AG04449 (cell line): ENCODE measurements at places on chromosomes 6 and 20.

DNA sequence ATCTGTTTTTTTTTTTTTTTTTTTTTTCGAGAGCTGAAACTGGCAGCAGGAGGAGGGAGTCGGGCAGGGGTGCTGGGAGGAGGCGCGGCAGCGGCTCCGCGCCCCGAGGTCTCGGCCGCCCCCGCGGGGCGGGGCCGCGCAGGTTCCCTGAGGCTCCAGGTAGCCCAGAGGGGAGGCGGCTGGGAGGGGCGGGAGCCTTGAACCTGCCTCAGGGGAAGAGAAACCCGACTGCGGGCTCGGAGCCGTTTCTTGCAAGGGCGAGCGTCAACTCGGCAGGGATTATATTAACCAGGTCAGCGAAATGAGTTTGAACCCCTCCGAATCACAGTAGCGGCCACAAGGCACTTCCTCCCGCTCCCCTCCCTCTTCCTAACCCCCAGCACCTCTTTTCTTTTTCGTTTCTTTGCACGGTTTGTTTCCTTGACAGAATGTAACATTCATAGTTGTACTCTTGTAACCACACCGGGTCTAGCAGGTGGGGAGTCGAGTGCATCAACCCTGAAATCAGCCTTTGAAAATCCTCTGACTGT lies 2.0 kb downstream of the MYB start:
- DNase-seq = no peak

- no peak for DNase-seq
Measured at GRCh38 chr20:39968495-39968894, 720.5 kb downstream of the MAFB start.

- DNase-seq = no peak
Measured at GRCh38 chr20:21396599-21397340, 556 bp downstream of the NKX2-4 start.

GRCh38 chr6:27752038-27752885 lies 159.9 kb downstream of the OR2B2 start:
- no peak for DNase-seq

DNA sequence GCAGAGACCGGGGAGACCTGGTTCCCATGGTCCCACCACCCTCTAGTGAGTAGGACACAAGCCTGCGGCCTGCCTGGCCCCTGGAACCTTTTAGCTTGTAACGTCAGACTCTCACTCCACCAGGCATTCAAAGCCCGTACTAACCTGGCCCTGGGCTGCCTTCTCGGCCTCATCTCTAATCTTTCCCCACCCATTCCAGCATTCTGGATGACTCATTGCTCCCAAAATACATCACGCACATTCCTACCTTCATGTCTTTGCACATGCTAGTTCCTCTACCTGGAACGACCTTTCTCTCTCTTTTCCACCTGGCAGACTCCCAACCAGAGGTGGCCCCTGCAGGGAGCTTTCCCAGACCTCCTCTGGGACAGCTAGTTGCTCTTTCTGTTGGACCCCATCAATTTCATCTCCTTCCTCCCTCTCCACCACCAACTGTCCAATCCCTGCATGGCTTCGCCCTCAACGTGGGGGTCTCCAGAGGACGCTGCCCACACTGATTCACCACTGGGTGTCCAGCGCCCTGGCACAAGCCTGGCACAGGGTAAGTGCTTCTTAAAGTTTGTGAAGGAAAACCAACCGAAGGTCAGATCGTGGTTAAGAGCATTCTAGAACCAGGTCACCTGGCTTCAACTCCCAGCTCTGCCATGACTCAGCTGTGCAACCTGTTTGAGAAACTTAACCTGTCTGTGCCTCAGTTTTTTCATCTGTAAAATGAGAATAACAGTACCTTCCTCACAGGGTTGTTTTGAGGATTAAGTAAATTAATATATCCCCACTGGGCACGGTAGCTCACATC lies 35.2 kb downstream of the JPH2 start:
- DNase-seq = no peak

DNA sequence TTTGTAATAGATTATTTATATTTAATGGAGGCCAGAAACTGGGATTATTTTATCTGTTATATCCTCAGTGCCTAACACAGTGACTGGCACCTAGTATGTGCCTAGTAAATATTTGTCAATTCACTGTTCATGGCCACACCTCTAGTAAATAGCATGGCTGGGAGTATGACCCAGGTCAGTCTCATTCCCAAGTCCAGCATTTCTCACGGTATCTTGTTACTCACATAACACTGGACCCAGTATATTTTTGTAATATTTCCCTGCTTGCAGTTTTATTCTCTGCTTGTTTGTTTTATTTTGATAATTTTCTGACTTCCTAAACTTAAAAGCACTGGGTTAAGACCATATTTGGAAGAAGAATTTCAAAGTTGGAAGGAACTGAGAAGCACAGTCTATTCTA lies 47.7 kb downstream of the CTNNBL1 start:
- no peak for DNase-seq

GRCh38 chr6:157906537-157907061 lies 75.1 kb upstream of the SYNJ2 start:
- no peak for DNase-seq

DNA sequence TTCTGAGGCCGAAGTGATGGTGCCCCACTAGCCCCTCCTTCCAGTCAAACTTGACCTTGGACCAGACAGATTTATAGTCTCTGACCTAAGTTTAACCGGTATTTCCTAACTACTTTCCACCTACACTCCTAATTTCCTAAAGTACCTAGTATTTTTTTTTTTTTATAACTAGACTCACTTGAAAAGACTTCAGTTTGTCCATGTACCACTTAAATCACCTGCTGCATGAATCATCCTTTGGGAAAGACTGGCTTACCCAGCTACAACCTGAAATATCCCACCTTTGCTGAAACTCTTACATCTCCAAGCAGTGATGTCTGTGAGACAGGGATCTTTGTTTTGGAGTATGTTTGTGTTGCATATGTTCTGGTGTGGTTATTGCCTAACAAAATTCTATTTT lies 71.1 kb downstream of the ZDHHC14 start:
- no peak for DNase-seq

DNA sequence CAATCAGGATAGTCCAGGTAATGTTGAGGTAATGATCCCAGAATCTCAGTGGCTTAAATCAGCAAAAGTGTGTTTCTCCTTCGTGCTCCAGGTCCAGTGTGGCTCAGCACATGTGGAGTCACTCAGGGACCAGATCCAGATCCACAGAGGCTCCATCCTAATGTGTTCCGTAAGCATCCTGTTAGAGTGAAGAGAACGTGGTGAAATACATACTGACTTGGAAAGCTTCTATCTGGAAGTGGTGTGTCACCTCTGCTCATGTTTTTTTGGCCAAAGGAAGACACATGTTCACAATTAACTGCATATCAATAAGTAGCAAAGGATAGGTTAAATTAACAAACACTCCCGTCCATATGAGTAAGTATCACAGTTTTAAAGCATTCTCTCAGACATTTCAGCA lies 26.8 kb upstream of the PREP start:
- DNase-seq = no peak

DNA sequence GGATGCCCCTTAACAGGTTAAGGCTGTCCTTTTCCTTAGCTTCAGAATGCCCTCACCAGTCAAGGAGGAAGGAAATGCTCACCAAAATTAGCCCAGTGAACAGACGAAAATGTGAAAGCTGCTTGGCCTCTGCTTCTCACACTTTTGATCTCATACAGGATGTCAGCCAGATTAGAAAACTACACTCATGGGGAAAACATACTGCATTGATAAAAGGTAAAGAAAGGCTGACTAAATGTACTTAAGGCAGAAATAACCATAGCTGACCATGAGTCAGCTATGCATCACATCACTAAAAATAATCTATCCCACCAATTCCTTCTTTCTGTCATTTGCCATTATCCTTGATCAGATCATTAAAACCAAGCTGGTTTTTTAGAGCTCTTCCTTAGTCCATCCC lies 198.4 kb upstream of the TENT5A start:
- DNase-seq = no peak

DNA sequence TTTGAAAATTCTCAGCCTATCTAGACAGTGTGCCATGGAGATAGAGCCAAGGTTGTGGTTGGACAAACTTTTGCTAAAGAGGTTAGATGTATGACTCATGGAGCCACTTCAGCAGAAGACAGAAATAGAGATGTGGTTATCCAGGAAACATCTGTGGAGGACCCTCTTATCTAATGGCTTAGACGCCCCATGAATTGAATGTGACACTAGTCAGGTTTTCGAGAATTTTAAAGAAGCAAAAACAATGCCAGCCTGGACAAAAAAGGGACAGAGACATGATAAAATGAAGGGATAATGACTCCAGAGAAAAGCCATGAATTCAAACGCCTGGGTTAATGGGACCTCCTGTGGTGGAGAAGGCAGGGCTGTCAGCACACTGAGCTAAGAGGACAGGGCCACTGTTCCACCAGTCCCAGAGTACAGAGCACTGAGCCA lies 280.5 kb downstream of the CLVS2 start:
- DNase-seq = no peak
